ENCODE measurements at places on chromosomes 7 and 10. TPM values are rescaled to one million over a fixed set of nuclear protein-coding genes. Genes with fewer than 3 reads are reported as not detected.

Gene FGFBP3
- 0.52 TPM for total RNA-seq

Gene AKR1C4
- total RNA-seq: not detected

Gene ADIRF
- total RNA-seq: 23.8 TPM

Gene DPYSL4
- total RNA-seq: 0.28 TPM

Gene NRCAM
- total RNA-seq: 4.7 TPM

Gene WNT16
- total RNA-seq: 0.05 TPM
